Stimulated activated CD4-positive, alpha-beta T cell treated with anti-CD3 and anti-CD28 coated beads, Interleukin-12 subunit alpha, Interleukin-12 subunit beta, amount 100 ng/mL, for 48 hours (primary cell): ENCODE measurements at places on chromosomes 12 and 14.

DNA sequence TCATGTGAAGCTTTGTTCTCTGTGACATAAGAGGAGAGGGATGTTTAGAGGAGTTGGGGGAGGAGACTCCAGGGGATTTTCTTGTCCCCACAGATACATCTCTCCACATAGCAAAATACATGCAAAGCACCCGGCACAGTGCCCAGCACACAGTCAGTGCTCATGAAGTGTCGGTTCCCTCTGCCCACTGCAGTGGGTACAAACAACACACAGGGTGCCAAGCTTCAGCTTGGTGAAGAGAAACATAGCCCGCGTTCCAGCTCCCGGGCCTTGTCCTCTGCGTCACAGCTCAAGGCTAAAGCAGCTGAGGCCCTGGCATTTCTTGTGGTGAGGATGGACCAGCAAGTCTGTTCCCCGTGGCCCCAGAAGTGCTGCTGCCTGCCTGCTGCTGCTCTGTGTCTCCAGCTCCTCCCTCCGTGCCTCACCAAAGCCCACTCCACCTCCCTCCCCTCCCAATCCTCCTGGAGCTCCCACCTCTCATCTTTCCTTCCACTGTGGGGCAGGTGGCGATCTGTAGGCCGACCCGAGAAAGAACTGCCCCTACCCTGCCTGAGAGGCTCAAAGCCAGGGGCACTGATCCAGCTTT is 57.0 kb upstream of the FKBP4 start:
- DNase-seq = no peak

GRCh38 chr14:23366426-23366921 is 1.5 kb upstream of the EFS start:
- DNase-seq = no peak

DNA sequence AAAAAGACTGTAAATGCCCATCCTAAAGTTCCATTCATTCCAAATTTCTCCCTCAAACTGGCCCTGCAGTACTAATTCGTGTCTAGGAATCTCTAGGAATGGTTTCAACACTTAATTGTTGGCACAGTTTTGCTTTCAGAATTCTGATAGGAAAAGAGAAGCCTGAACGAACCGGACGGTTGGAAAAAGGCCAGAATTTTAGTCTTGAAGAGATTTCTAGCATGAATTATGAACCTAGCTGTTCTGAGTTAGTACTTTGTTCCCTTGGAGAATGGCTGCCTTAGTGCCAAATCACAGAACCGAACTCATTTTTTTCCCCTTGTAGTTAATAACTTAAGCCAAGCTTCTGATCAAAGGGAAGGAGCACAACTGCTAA is 262.6 kb downstream of the ADAMTS20 start:
- no peak for DNase-seq

GRCh38 chr14:93946104-93946503 is 19.0 kb downstream of the FAM181A start:
- no peak for DNase-seq

GRCh38 chr12:109892748-109893147 is 7.3 kb upstream of the TCHP start:
- DNase-seq = no peak

GRCh38 chr12:21826618-21826910 is 52.1 kb upstream of the KCNJ8 start:
- DNase-seq = no peak

DNA sequence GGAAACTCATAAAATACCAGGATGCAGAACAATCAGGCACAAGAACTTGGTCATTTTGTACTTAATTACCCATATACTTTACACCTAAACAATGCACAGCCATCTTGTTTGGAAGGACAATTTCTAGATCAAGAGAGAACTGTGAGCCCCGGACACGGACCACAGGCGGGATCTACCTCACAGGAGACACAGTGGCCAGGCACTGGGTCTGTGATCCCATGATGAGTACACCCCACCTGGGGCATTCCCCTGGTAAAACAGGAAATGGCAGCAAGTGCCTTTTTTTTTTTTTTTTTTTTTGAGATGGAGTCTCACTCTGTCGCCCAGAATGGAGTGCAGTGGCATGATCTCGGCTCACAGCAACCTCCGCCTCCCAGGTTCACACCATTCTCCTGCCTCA is 15.2 kb downstream of the GOLGA3 start:
- no peak for DNase-seq

GRCh38 chr12:59077575-59078426 is 157.5 kb upstream of the LRIG3 start:
- no peak for DNase-seq

- DNase-seq = no peak
These were observed 191.5 kb downstream of the SYT1 start for GRCh38 chr12:79055926-79056674.

DNA sequence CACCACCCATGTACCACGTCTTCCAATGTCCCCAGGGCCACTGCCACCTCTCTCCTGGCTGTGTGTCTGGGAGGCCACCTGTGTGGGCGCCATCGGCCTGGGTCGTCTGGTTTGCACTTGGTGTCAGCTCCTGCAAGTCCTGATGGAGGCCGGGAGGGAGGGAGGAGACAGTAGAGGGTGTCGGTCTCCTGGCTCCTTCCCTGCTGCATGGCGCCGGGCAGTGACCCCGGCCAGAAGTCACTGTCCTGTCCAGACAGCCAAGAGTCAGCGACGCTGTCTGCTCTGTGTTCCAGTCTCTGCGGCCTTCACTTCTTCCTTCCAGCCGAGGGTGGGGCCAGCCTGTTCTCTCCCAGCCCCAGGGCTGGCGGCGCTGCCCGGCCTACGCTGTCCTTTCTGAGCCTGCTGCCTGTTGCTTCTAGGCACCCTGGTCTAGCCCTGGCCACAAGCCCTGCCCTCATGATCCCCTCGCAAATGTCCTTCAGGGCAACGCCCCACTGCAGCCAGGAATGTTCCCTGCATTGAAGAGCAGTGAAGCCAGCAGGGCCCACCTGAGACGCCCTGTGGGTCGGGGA is 13.0 kb upstream of the LBHD2 start:
- DNase-seq = no peak

- DNase-seq = no peak
These were observed 221.8 kb downstream of the PHLDA1 start for GRCh38 chr12:75809746-75810145.

- DNase-seq = no peak
These were observed 75.2 kb upstream of the TBX5 start for GRCh38 chr12:114481200-114481535.

DNA sequence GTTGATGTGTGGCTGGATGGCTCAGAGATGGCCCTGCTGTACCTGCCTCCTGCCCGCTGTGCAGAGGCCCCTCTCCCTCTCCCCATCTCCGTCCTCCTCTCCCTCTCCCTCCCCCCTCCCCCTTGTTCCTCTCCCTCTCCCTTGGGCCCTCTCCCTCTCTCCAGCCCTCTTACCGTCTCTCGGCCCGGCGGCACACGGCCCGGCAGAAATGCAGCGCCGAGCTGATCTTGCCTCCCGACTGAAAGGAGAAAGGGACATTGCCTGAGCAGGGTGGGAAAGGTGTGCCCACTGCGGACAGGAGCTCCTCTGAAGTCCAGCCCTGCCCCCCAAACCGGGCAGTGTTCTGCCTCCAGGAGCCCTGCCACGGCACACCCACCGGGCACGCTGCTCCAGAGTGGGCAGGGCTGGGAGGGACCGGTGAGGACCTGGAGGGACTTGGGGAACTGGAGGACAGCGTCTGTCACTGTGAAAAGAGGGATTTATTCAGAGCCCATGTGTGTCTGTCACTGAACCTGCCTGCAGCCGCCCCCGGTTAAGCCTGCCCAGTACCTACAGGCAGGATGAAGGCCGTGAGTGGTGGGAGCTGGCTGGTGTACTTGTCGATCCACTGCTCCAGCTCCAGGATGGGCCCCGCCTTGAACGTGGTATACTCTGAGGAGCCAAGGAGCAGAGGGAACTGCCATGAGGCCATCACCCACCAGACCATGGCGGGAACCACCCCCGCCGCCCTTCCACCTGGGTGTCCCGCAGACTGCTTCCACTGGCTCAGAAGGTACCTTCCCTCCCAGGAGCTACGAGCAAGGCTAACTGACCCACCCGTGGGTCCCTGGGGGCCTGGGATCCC is 12.2 kb downstream of the MMAB start:
- no peak for DNase-seq

DNA sequence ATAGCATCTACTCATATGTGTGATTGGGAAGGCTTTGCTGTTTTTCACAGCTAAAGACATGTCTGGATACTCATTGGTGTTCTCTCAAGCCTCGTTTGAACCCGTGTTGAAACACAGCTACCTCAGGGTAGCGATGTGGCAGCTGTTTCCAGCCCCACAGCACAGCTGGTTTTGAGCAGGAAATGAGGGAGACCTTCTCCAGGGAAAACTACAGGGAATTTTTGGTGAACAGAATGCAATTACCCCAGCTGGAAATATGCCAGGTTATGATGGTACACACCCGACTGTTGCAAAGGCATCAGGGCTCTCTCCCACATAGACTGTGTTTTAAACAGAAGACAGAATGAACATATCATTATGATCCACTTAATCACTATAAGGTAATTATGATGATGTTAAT is 828.9 kb downstream of the VRK1 start:
- DNase-seq = no peak

DNA sequence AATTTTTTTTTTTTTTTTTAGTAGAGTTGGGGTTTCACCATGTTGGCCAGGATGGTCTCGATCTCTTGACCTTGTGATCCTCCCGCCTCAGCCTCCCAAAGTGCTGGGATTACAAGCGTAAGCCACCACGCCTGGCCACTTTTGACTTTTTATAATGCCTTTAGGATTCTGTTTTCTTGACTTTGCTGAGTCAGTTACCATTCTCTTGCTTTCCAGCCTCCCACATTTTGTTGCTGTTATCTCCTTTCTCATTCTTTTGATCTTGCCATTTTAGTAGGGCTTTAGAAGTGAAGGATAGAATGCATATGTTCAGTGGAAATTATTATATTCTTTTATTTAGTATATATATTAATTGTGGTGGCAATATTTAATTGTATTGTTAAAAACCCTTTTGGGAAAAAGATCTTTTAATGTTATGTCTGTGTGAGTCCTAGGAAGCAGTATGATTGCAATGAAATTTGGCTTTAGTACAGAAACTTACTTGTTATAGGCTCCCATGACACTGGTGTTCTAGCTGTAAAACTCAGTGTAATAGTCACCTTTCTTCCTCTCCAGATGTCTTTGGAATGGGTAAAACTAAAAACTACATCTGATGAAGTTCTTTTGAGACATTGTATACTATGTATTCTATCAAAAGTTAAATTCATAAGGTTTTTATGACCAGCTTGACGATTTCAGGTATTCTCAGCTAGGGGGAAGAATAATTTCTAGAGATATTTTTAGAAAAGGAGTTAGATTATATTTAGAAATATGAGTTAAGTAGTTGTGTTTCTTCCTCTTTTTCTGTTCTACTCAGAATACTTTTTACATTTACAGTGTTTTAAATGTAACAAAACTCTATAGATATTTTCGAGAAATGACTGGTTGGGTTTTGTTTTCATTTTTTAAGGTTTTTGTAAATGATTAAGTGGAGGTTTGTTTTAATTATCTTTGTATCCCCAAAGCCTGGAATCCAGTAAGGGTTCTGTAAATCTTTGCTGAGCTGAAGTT is 74.7 kb downstream of the APAF1 start:
- DNase-seq = no peak

DNA sequence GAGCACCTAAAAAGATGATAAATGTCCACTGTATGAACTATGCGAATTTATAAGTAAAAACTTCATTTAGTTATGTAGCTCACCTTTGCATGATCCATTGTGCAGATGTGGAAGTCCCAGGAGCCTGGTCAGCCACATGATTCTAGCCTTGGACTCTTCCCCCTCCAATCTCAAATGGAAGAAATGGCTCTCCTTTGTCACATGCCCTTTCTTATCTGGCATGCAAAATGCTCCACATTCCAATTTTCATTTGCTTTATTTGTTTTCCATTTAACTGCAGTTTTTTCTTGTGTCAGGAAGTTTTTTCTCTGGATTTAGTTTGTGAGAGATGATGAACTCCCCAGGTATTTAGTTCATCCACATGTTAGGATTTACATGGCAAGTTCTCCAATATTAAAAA is 73.8 kb downstream of the DYRK2 start:
- DNase-seq = no peak

GRCh38 chr12:70321191-70321590 is 44.9 kb upstream of the KCNMB4 start:
- DNase-seq = no peak

DNA sequence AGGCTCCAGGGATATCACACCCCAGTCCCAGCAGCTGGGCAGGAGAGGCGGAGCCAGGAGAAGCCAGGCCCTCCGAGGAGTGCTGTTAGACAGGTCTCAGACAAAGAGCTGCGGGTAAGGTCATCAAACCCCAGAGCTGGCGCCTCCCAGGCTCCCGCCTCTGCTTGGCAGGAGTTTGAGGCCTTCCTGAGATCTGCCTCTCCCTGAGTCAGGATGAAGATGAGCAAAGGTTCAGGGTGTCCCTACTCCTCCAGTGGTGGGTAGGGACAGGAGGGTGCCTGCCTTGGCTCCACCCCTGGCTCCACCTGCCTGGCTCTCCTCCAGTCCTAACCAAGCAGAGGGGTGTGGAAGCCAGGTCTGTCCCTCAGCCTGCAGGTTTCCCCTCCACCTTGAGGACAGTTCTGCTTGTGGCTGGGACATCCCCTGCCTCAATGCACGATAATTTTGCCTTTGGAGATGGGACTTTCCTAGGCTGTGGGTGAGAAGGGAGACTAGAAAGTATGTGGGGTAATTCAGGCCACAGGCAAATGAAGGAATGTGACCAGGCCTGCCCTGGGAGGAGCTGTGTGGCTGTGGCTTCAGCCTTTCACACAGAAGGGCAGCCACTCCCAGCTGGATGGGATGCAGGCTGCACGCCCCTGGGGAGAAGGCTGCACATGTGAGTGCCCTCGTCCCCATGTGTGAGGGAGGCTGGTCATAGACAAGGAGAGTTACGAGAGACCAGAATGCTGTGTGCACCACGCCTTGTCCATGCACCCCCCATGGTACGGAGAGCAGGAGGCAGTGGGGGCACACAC is 2.2 kb downstream of the PLEKHG6 start:
- no peak for DNase-seq

GRCh38 chr14:65949711-65950516 is 536.3 kb upstream of the CCDC196 start:
- peak; percentile 21 for DNase-seq

- DNase-seq = no peak
These were observed 93.1 kb upstream of the HIF1A start for GRCh38 chr14:61602003-61602732.
